ENCODE measurements at places on chromosomes 3 and 15.
A peak's percentile ranks its signal among the peaks of the same experiment; 100 is the strongest.

DNA sequence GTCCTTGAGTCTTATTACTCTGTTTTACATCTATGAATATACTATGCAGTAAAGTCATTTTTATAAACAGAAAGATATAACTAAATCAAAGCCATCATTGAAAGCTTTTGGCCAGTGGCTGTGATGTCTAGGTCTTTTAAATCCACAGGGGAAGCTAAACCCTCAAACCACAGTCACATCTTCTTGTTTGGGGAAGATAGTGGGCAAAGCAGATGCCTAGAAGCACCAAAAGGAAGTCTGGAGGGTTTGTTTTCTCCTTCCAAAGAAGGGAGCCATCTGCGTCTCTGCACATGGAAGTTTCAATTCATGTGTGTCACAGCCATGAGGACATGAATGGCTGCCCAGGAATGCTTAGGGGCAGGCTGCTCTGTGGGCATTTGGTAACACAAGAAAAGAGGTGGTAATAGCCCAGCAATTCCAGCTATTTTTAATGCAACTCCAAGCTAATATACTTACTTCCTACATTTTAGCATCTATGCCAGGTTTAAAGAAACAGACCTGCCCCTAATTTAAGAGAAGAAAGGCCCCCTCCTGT, 322.2 kb downstream of the SLC9A9 start:
- no peak for DNase-seq

DNA sequence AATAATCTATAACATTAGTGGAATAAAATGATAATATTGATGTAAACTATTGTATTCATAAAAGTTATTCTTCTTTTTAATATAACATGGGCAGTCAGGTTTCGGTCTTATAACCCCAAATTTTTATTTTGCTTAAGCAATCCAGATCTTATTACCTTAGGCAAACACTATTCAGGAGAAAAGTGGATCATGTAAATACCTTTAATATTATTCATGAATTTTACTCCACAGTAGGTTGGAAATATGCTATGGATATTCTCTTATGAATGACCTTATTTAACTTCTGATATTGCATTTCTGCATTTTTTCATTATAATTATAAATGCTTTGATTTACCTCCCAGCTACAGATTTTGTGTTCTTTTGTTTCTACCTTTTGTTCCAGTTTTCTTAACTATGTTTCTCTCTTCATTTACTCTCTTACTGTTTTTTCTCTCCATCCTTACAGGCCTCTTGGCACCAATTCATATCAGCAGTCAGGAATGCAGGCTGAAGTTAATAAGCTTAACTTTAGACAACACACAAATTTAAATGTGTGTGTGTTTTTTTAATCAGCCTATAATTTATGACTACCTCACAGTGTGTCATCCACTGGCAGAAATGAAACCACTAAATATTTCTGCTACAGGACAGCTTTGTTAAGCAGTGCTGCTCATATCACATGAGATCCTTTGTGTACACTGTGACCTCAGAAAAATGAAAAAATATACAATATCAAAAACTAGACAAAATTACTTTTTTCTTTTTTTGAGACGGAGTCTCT, 111.0 kb downstream of the NSUN3 start:
- no peak for DNase-seq

DNA sequence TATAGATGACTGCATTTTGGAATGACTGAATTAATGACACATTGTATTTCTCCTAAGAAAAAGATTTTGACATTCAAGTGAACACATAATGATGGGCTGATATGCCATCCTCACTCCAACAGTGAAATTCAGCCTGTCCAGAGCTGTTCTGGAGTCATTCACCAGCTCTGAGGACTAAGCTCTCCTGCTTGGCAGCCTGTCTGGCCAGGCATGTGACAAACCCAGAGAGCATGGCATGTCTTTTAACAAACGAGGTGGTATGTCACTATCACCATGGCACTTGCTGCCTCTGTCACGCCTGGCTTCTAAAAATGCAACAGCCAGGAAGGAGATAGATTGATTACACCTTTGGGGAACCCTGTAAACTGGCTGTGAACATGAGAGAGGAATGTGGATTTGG, 1.4 kb downstream of the ACTC1 start:
- DNase-seq = no peak

DNA sequence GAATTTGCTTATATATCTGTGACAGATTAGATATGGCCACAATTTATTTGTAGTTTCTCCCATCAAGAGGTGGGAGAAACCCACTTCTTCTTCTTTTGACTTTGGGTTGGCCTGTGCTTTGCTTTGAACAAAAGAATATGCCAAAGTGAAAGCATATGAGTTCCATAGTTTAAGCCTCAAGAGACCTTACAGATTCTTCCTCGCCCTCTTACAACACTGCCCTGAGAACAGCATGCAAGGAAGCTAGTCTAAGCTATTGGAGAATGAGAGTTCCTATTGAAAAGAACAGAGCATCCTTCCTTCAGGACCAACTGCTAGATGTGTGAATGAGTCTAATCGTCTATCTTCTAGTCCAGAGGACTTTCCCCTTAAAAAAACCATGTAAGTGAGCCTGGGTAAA, 394.8 kb downstream of the TUSC7 start:
- DNase-seq = no peak

GRCh38 chr3:59245859-59246501, 196.2 kb upstream of the CFAP20DC start:
- DNase-seq = peak; percentile 52

GRCh38 chr15:74270854-74271520, 34.9 kb downstream of the CCDC33 start:
- no peak for DNase-seq

DNA sequence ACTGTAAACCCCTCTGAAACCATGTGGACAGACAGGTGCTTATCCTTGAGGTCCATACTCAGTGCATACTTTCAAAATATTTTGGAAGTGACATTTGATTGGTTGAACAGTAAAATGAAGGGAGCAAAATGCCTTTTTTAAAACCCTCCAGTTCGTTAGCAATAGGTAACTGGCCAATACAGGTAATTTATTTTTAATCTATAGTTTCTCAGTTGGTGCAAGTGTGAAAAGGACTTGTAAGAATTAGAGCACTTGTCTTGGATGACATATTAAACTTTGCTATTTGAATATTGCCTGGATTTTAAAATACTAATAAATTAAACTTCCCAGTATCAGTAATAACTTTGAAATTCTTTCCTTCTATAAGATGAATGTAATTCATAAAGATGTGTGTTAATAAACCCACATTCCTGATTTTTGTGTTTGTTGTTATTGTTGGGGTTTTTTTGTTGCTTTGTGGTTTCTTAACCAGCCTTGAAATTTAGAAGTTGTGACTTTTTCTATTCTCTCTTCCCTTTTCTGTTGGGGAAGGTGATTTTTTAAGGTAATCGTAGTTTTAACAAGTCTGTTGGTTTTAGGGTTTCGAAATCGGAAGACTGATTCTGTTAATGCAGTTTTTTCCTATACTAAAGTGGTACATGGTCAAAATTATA, 90.0 kb downstream of the STT3B start:
- no peak for DNase-seq

DNA sequence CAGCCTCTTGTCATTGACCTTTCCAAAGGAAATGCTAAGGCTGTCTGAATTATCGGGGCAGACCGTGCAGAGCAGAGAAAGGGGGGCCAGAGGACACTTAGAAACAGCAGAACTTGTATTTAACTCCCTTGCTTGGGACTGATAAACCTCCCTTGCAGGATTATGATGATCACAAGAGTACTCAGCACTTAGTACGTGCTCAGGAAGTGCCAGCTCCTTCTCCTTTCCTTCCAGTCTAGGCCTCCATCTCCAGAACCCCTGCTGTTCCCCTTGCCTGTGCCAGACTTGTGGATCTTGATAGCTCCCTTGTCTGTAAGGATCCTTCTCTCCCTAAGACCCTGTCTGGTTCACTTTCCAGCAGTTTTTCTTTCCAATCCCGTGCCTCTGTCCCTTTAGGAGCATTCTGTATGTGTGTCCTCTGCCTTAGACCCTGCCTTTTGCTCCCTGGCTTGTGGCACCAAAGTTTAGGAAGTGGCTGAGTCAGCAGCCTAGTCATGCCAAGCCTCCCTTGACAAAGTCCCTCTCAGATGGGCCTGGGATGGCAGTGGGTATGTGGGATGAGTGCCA, 747 bp downstream of the SORD start:
- DNase-seq = no peak

DNA sequence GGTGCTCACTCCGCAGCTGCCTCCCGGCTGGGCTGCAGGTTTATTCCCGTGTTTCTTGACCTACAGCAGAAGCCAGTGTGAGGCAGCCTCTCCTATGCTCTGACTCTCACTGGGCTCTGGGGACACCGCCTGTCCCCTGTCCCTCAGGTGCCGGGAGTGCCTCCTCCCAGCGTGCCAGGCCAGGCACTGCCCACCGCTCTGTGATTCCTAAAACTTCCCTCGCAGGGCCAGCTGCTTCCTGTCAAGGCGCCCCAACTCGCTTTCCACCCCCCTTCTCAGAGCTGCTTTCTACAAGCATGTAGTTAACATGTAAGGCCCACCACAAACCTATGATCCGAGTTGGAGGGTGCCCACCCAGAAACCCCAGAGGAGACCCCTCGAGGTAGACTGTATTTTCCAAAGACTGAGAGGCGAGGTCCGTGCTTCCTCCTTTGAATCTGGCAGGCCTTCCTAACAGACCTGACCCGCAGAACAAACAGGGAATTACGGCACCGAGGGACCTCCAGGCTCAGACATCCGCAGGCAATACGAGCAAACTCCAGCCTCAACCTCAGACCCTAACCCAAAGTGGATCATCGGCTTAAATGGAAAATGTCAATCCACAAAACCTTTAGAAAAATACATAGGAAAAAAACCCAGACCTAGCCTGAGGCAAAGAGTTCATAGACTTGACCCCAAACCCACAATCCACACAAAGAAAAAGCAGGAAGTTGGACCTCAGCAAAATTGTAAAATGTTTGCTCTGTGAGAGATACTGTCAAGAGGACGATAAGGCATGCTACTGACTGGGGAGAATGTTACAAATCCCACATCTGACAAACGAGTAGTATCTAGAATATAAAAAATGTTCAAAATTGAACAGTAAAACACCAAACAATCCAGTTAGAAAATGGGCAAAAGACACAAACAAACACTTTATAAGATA, 121.3 kb upstream of the IQSEC1 start:
- no peak for DNase-seq

- DNase-seq = no peak
These were observed 205.7 kb upstream of the NECTIN3 start for GRCh38 chr3:110865934-110866333.

DNA sequence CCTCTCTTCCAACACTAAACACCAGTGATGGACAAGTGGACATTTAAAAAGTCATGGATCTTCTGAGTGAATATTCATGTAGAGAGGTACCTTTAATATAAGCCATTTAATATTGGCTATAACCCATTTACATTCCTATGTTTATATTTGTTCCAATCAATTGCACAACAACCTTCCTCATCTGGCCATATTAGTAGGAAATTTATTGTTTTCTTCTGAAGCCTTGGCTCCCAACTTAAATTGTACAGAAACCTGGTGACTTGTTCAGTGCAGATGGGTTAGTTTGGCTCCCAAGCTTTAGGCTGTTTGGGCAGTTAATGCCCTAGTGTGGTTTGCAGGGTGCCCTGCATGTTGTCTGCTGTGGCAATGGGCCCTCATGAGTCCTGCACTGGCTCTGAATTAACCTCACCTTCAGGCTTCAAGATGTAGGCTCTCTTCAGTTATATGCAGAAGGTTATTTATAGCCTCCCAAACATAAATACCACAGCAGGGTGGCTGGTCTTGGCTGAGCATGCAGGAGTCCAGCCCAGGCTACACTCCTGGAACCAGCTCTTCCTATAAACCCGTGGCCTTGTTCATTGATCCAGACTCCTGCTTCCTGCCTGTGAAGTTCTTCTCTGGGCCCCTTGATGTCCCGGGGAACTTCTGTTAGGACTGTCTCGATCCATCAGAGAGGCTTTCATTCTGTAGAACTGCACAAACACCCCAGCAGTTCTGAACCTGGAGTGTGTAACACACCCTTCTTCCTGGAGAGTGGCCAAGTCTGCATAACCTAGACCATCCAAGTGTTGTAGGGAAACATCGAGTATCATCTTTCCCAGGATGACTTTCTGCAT, 57.0 kb downstream of the DUT start:
- no peak for DNase-seq

DNA sequence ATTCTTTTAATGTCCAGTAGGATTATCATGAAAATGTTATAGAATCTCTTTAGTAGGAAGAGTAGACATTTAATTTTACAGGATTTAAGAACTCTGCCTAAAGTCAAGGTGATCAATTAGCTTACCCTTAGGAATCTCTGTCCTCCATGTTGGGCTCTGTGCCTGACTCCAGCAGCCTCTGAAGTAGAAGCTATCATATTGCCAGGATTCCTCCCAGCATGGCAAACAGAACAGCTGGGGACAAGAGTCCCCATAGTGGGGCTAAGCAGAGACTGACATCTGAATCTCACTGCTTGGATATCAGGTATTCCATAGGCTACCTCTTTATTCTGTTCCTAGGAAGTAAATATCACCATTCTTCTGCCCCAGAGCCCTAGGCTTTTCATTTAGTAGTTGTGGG, 1.5 kb downstream of the SLC15A2 start:
- DNase-seq = no peak

- DNase-seq = no peak
These were observed 28.6 kb downstream of the IL5RA start for GRCh38 chr3:3081381-3082233.

DNA sequence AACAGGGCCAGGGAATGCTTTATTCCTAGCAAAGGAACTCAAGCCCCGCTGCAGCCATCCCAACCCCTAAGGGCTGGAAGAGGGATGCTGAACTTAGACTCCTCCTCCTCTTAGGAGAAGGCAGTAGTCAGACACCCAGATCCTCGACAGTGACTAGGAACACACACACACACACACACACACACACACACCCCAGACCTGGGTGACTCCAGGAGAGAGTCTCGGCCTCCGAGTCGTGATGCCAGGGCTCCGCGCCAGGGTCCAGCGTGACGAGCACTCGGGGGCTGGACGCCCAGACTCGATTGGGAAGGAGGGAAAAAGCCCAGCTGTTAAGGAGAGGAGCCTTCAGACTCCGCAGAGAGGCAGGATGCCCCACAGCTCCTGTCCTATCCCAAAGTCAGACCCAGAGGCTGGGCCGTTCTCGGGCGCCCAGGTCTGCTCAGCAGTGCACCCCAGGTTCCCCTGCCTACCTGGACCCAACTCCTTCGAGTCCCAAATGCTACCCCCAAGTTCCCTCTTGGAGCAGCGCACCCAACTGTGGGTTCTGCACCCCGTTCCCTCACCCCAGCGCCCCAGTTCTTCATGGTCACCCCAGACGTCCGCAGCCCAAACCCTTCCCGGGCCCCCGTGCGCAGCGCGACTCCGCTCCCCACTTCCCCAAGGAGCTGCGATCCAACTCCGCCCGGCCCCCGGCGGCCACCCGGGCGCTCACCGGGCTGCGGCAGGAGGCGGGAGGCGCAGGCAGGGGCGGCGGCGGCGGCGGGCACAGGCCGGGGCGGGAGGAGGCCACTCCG, 421 bp downstream of the BMF start:
- no peak for DNase-seq

- DNase-seq = no peak
These were observed at the start of gene FAM240A for GRCh38 chr3:46612324-46612723. FAM240A (plus strand) TSS chr3:46612525; CDS start chr3:46612684, 159 bp downstream.

- DNase-seq = peak; percentile 99
These were observed 227.5 kb downstream of the DTWD1 start for GRCh38 chr15:49848282-49848724.

Measured in fibroblast of skin of left quadriceps (primary cell).